Effector memory CD8-positive, alpha-beta T cell (primary cell): ENCODE measurements at places on chromosomes 4 and X.

- peak; percentile 37 for DNase-seq
Observed at GRCh38 chrX:102651242-102652011, at the start of gene GPRASP1. TSS of gene GPRASP1 (plus strand) at chrX:102651483. CDS start at chrX:102653914, 2,431 bp downstream.

GRCh38 chrX:151919610-151920009, 6.9 kb downstream of the MAGEA4 start:
- no peak for DNase-seq

GRCh38 chr4:70704931-70705182, 16.5 kb downstream of the UTP3 start:
- DNase-seq, result no peak

DNA sequence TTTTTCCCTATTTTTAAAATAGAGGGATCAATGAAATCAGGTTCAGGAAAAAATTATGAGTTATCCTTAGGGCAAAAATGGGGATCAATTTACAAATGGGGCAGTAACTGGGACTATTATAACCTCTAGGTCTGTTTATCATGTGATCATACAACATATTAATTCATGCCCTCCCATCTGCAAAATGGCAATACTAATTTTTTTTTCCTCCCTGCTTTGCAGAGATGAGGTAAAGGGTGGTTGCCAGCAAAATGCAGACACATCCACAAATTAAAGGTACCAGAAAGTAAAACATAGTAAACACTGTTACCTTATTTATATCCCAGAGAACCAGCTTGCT, 467 bp downstream of the HSD17B11 start:
- DNase-seq, result no peak

- DNase-seq, result no peak
Observed at GRCh38 chrX:3230496-3230895, 116.0 kb downstream of the MXRA5 start.

- no peak for DNase-seq
Observed at GRCh38 chrX:97860226-97860625, 976.5 kb downstream of the RPA4 start.

DNA sequence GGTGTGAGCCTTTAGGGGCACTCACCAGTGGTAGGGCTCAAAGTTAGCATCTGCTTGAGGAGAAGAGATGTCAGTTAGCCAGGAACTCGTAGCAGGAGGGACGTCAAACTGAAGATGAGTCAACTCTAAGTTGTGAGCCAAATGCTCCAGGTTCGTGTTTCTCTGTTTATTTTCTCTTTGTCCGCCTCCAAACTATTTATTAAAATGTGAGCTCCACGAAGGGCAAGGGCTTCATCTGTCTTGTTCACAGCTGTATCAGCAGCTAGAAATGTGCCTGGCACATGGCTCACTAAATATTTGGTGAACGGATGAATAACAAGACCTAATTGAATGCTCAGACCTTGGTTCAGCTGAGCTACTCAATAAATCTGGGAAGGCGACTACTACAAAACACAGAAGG, 248.9 kb downstream of the BCOR start:
- no peak for DNase-seq

- no peak for DNase-seq
Observed at GRCh38 chr4:113116414-113117357, 67.2 kb downstream of the ANK2 start.

GRCh38 chrX:75291611-75292010, 17.7 kb downstream of the UPRT start:
- DNase-seq, result no peak

- DNase-seq, result no peak
Observed at GRCh38 chr4:27910227-27910626, 1049.6 kb downstream of the STIM2 start.
